ENCODE measurements at places on chromosomes 4 and X.

DNA sequence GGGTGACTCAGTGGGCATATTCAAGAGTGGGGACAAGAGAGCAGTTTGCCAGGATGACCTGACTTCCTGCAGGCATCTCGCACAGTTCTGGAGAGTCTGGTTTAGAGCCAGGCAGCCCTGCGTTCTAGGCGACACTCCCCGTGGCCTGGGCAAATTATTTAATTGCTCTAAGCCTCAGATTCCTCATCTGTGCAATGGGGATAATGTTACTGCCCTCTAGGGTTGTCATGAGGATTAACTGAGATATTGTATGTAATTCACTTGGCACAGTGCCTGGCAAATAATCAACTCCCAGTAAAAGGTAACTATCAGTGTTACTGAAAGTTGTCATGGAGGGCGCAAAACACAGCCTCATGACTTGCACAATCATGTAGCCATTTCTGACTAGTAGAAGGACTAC, 48.8 kb upstream of the PITX2 start:
- DNase-seq = no peak

DNA sequence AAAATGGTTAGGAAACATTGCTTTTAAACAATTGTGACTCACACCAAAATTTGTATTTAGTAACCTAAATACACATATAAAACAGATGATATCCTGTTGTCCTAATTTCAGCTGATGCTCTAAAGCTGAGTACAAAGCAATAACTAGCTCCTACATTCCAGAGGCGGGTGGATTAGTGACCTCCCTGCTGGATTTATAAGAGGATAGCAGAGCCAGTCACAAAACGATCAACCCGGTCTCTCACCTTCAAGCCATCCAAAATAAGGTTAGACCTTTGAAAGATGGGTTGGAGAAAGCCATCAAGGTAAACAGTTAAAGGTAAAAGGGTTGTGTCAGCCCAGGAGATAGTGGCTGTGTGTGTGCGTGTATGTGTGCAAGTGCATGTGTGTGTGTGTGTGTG, 43.2 kb upstream of the SFRP2 start:
- no peak for DNase-seq

- no peak for DNase-seq
Measured at GRCh38 chr4:164847016-164847415, 30.0 kb upstream of the APELA start.

DNA sequence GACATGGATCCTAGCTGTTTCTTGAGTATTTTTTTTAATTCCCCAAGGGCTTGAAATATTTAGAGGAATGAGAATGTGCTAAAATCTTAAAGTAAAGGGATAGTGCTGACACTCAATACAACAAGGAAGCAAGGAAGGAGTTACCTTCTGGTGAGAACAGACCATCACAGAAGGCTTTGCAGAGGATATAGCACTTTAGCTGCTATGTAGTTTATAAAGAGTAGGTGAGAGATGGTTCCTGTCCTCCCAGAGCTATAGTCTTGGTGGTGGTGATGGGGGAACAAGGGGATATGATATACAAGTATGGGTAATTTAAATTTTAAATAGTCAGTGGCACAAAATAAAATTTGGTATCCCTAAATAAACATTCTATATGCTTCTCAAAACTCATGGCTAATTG, 47.6 kb downstream of the MTHFD2L start:
- no peak for DNase-seq

DNA sequence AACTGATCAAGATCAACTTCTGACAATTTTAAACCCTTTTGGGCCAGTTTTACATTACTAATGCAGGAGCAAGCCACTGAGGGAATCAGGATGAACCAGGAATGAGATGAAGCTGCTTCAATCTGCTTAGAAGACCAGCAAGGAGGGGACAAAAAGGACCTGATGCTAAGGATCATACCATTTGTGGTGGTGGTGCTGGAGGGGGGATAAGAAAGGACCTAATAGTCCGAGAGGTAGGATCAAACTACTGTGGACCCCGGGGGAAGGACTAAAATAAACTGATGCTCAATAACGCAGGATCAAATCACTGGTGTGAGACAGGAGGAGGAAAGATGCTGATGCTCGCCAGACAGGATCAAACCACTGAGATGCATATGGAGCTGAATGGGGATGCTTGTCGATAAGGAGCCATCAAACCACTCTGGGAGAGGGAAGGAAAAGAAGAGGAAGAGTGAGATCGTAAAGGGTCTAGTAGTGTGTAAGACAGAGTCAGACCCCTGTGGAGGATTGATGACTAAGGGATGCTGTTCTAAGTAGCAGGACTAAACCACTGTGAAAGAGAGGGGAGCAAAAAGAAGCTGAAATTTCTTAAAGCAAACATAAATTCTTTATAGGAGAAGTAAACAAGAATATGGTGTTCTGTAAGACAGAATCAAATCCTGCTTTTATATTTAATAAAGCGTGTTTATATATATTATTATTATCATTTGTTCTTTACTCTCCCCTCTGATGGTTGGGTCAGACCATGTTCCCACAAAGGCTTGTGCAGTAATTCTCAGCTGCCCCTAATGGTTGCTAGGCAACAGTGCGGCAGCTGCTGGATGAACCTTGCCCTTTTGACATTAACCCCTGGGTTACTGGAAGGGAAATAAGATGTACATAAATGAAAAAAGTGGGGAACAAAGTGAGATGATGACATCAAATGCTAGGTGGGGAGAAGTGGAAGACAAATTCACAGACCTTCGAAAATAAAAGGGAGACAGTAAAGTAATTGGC, 432.5 kb upstream of the FGF16 start:
- DNase-seq = no peak

DNA sequence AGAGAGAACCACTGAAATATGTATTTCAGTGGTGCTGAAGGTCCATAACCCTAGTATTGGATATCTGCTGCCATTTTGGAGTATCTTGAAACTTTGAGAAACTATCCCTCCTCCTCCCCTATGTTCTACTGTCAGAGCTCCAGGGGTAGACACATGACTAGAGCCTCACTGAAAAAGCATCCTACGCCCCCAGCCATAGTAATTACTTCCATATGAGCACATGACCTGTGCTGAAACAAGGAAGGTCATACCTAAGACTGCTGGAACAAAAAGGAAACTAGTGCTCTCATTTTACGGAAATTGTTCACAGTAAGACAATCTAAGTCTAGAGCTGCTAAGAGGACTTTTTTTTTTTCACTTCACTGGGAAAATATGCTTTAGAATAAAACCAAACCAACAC, 42.0 kb upstream of the MAPK10 start:
- no peak for DNase-seq

DNA sequence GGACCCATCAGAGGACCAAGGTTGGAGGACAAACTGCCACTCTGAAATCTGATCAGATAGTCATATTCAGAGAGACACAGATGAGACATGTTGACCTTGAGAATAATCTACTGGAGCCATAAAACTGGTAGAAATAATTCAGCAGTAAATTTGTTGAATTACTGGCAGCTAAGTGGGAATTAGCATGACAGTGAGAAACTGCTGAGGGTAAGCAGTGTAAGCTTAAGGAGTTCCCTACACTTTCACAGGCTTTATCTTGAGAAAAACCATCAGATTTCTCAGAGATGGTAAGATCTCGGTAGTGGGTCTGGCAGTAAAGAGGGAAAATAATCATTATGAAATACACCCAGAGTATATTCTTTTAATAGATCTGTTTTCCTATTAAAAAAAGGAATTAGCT, 213.7 kb downstream of the TECRL start:
- no peak for DNase-seq

- peak; percentile 6 for DNase-seq
Measured at GRCh38 chr4:184664445-184665210, 15.1 kb downstream of the PRIMPOL start.

GRCh38 chr4:103994059-103994458, 274.3 kb upstream of the TACR3 start:
- peak; percentile 2 for DNase-seq

DNA sequence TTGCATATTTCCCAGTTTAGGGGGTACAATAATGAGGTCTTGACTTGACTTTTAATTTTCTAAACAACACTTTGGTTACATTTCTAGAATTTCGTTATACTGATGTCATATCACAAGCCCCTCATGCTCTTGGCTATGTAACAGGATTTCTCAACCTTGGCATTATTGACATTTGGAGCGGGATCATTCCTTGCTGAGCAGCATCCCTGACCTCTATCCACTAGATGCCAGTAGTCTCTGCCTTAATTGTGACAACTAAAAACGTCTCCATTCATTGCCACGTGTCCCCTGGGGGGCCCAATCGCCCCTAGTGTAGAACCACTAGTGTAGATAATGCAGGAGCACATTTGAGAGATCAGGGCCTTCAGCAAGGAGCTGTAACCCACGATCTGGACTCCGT, 234.2 kb upstream of the MID1 start:
- DNase-seq = no peak

GRCh38 chr4:140755774-140756318, 339 bp downstream of the TBC1D9 start:
- peak; percentile 49 for DNase-seq

DNA sequence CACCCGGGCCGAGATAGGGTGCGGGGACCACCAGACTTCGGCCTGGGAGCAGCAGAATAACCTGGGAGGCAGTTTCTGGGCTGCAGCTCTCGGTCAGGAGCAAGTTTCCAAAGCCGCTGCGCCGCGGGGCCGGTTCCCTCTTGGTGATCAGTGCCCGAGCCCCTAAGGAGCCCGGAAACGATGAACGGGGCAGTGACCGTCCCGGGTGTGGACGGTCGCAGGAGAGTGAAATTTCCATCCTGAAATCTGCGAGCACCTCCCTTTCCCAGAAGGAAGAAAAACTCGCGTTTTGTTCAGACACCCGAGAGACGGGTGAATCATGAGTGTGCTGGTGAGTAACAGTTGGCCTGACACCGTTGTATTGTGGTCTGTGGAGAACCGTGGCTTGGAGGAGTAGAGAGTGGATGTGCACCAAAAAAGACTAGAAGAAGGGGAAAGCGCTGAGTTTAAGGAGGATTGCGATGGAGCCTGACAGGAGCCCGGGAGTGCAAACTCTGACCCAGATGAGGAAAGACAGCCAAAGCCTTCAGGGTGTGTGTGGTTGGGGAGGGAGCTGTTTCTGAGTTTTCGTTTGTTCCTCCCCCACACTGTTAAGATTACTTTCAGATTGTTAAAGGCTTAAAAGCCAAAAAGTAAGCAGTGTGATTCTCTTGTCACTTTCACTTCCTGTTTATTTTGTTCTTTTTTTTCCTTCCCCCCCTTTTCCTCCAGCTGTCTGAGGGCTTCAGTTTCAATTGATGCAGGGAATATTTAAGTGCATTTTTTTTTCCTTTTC, 828 bp downstream of the MCUB start:
- DNase-seq = peak; percentile 79

DNA sequence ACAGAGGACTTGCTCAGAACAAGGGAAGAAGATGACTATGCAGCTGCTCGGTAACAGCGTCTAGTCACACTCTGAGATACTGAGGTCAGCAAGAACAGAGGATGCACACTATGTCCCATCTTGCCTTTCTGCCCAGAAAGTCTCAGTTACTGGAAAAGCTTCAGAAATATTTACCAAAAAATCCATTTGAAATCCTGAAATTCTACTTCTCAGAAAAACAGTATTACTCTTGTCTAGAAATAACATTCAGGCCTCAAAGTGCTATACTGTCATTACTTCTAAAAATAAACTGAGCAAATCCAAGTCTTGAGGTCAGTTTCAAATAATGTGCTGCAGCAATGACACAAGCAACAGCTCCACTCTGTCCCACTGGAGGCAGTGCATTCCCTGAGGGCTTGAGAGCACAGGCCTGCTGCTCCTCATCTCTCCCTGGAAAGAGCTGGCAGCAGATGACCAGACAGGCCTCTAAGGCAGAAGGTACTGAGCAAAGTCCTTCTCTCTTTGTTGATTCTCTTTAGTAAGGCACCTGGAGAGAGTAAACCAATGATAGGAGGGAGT, 76.9 kb downstream of the CAMK2D start:
- peak; percentile 67 for DNase-seq

DNA sequence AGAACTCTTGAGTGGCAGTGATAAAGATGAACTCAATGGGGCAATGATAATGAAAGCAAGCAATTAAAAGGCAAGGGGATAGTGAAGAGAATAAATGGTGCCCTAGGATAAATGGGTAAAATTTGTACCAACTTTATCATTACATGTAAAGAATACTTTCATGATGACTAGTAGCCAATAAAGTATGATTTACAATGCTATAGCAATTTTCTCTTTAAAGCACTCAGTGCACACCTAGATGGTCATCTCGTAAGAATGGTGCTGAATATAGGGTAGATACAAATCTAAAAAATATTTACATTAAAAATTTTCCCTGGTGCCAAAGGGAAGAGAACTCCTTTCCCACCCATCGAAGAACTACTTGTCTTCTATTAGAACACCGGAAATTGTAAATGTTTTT, 651.4 kb downstream of the STPG2 start:
- no peak for DNase-seq

- no peak for DNase-seq
Measured at GRCh38 chr4:53818104-53818503, 226.8 kb upstream of the LNX1 start.

DNA sequence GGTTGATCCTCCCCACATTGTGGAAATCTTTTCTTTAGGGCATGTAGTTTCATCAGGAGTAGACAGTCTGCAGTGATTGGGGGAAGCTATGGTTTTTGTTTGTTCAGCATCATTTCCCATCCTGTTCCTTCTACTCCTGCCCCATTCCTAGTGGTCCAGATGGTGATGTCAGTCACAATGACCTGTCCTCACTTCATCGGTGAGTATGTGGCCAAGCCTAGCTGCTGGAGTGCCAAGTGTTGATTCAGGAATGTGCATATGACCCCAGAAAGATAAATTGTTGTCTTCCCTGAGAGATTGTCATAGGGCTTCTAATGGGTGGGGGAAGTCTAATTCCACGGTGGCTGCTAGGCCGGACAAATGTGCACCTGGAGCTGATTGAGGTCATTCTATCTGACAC, 130.6 kb upstream of the FAT1 start:
- DNase-seq = peak; percentile 29

GRCh38 chrX:81201071-81201470, 642 bp downstream of the HMGN5 start:
- DNase-seq = peak; percentile 9

DNA sequence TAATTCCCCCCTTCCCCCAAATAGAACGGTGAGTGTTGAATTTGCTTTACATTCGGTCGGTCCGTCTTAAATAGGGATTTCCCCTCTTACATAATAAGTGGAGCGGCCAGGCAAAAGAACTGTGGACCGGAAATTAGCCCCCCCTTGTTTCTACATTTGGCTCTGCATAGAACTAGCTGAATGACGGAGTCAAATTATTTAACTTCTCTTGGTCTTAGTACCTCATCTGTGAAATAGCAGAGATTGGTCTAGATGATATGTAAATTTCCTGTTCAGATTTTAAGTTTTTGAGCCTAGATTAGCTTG, 1.3 kb downstream of the SPATA18 start:
- DNase-seq = no peak

GRCh38 chr4:100933628-100934027, 413.7 kb downstream of the PPP3CA start:
- no peak for DNase-seq

DNA sequence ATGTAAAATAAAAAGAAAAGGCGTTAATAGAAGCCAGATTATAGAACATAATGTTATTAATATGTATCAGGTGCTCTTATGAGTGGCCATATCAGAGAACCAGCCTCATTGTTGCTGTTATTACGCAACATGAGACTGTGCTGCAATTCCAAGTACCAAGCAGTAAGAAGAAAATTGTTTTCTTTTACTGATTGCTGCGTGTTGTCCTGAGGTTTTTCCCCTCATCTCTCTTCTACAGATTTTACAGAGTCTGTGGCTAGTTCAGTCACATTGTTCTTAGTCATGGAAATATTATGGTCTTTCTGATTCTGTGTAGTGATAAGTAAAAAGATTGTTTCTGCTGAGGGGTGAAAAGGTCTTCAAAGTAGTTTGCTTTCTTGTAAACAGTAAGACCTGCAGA, 55.9 kb downstream of the NPNT start:
- peak; percentile 47 for DNase-seq

Data from M059J (cell line).